Stimulated activated naive CD8-positive, alpha-beta T cell treated with anti-CD3 and anti-CD28 coated beads, Interleukin-15, Interleukin-2, amounts not matched to agents 100 U/mL and 50 U/mL, for 24 hours (primary cell): ENCODE measurements at places on chromosomes 3 and 15.

GRCh38 chr15:72859017-72859756 is 75.6 kb upstream of the ADPGK start:
- no peak for DNase-seq

DNA sequence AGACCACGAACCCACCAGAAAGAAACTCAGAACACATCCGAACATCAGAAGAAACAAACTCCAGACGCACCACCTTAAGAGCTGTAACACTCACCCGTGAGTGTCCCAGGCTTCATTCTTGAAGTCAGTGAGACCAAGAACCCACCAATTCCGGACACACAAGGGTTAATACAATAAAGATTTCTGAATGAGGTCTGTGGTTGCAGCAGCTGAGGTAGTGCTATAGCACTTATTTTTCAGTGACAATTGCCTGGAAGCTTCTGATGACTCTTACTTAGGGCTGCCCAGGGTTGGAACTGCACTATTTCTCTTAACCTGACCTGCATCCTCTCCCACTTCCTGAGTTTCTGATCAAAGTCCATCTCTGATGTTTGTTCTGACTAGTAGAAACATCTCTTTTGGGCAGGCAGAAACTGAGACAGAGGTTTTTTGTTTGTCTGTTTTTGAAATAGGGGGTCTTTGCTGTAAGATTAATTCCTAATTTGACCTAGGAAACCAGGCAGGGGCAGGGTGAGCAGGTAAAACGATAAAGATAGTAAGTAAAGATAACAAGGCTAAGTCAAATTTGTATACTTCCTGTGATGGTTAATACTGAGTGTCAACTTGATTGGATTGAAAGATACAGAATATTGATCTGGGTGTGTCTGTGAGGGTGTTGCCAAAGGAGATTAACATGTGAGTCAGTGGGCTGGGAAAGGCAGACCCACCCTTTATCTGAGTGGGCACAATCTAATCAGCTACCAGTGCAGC is 169.1 kb downstream of the GAP43 start:
- peak; percentile 12 for DNase-seq

GRCh38 chr3:131705099-131705498 is 202.3 kb upstream of the MRPL3 start:
- no peak for DNase-seq

GRCh38 chr3:13716540-13717221 is 163.2 kb downstream of the WNT7A start:
- DNase-seq = no peak

GRCh38 chr3:60220768-60221167 is 1030.5 kb downstream of the FHIT start:
- DNase-seq = no peak

DNA sequence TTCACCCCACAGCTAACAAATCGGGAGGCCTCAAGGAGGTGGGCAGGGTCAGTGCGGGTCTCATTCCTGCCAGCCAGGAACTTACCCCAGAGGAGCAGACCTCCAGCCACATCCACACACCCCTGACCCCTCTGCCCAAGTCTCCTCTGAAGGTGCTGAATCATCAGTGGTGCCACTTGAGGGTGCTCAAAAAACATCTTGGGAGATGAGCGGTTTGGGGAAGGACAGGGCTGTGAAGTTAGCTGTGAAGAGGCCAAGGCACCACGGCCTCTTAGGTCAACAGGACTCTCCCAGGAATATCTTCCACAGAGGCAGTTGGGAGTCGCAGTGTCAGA is 1.2 kb downstream of the DAPK2 start:
- DNase-seq = no peak

DNA sequence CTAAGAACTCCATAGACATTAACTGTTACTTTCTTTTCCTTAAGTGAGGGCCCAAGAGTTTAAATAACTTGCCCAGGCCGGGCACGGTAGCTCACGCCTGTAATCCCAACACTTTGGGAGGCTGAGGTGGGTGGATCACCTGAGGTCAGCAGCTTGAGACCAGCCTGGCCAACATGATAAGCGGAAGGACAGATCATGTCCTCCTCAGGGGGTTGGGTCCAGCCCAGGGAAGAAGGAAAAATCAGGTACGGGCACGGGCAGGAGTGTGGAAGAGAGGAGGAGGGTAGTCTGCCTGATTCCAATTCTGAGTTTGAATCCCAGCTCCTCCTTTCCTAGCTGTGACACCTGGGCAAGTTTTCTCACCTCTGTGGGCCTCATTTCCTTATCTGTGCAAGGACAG is 118.8 kb downstream of the ANP32A start:
- DNase-seq = no peak

- DNase-seq = no peak
Measured at GRCh38 chr3:46113608-46114007, 86.3 kb upstream of the XCR1 start.

GRCh38 chr15:80286055-80286454 is 34.0 kb upstream of the CTXND1 start:
- DNase-seq = no peak
